ENCODE measurements at places on chromosomes 2 and 18.

GRCh38 chr2:114700440-114700839 lies 258.0 kb downstream of the DPP10 start:
- no peak for DNase-seq

DNA sequence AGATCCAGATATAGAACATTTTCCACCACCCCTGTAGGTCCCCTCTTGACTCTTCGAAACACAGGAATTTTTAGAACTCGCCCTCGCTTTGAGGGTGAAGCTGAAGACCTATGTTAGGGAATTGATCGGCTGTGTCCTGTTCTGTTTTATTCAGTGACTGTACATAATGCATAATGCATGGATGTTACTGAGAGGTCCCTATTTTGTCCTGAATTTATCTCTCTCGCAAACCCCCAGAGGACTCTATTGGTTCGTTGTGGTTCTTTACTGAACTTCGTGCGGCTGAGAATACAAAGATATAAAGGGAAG lies 431 bp upstream of the EIF5B start:
- DNase-seq, result peak; percentile 9

DNA sequence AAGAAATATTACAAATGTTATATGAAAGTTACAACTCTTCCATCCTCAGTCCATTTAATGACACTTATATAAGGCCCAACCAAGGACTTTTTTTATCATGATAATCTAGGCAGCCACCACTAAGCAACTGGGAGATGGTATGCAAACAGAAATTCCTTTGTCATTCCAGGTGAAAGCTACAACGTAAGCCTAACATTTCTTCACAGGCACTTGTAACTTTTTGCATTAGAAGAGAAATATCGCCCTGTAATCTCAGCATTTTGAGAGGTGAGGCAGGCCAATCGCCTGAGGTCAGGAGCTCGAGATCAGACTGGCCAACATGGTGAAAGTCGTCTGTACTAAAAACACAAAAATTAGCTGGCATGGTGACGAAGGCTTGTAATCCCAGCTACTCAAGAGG lies 581.2 kb upstream of the SLC8A1 start:
- DNase-seq, result no peak

GRCh38 chr2:162368494-162368893 lies 24.6 kb downstream of the GCA start:
- DNase-seq, result no peak

GRCh38 chr2:206084439-206084869 lies 1.5 kb downstream of the INO80D start:
- DNase-seq, result peak; percentile 7

GRCh38 chr2:70509565-70509964 lies 44.1 kb downstream of the TGFA start:
- no peak for DNase-seq

DNA sequence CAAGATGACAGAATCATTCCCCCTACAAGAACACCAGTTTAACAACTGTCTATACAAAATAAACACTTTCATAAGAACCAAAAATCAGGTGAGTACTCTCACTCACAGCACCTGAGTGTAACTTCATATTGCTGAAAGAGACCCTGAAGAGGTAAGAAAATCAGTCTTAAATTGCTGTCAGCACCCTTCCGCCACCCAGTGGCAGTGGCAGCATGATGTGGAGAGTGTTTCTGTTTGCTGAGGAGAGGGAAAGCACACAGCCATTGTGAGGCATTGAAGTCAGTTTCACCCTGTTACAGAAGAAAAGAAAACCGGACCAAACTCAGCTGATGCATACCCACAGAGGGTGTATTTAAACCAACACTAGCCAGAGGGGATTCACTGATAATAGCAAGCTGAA lies 1240.8 kb upstream of the CRIM1 start:
- DNase-seq, result no peak

DNA sequence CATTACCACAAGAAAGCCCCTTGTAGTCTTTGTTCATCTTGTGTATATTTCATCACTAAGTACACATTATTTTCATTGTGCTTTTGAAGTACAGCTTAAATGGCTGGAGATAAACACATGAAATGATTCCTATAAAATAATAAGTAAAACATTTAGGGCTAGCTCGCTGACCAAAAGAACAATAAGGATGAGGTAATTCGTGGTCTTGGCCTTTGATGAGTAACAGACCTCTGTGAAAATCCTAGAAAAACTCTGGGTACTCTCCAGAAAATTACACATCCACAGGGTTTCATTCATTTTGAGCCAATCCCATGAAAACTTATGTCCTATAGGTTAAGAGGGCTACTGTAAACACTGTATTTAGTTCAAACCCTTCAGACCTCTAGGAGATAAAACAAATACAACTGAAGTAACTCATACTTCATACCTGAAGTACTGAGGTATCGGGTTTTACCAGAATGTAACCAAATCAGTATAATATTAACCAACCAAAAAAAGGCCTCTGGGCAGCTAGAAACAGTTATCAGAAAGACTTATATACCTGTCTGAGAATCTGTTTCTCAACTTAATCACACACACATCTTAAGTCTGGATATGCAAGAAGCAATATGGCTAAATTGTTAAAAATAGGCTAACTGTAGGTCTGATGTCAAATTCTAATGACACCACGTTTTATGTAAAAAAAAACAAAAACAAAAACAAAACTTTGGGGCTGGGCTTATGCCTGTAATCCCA lies 31.0 kb downstream of the CFAP36 start:
- no peak for DNase-seq

DNA sequence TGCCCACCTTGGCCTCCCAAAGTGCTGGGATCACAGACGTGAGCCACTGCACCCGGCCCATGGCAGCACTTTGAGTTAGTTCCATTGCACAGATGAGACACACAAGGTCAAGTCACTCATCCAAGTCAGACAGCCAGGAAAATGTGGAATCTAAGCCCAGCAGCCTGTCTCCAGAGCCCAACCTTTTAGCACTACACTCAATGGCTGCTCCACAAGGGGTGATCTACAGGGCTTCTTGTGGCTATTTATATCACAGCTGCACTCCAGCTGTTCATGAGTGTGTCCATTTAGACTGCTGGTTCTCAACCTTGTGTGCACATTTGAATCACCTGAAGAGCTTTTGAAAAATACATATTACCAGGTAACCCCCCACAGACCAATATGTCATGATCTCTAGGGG lies 72.9 kb upstream of the RPL31 start:
- DNase-seq, result no peak

DNA sequence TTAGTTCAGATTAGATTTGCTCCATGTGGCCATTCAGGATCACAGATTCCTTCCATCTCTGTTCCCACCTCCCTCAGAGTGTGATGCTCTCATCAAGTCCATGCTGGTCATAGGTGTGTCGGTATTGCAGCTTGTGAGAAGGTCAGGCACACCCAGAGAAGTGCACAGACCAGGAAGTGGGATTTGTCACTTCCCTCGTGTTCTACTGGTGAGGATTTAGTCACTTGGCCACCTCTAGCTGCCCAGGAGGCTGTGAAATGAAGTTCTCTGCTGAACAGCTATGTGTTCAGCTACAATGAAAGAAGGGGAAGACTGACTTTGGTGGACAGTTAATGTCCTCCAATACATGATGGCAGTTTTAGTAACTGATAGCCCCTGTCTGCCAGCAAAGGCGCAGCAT lies 3.5 kb upstream of the LANCL1 start:
- DNase-seq, result no peak

GRCh38 chr2:173835726-173836125 lies 129.4 kb downstream of the SP3 start:
- no peak for DNase-seq

- no peak for DNase-seq
These were observed 530.2 kb downstream of the CCDC85A start for GRCh38 chr2:56713978-56714377.

DNA sequence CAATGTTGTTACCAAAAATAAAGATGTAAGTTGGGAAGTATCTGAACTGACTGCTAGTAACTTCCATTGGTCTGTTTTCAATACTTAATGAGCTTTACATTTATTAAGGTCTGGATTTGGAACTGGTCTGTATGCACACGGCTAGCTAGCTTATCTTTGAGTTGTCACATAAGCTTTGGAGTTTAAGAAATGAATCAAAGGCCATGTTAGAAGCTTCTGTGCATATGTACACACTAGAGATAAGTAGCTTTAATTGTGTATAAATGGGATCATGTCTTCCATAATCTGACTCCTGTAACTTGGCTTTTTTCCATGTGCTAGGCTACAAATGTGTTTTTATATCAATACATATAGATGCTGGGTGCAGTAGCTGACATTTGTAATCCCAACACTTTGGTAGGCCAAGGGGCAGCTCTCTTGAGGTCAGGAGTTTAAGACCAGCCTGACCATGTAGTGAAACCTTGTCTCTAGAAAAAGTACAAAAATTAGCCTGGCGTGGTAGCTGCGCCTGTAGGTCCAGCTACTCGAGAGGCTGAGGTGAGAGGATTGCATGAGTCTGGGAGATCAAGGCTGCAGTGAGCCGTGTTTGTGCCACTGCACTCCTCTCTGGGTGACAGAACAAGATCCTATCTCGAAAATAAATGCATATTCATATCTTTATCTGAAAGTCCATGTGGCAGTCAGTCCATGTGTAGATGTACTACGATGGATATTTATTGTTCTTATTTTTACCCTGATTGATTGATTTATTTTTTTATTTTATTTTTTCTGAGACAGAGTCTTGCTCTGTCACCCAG lies 27.2 kb downstream of the ATIC start:
- DNase-seq, result no peak

DNA sequence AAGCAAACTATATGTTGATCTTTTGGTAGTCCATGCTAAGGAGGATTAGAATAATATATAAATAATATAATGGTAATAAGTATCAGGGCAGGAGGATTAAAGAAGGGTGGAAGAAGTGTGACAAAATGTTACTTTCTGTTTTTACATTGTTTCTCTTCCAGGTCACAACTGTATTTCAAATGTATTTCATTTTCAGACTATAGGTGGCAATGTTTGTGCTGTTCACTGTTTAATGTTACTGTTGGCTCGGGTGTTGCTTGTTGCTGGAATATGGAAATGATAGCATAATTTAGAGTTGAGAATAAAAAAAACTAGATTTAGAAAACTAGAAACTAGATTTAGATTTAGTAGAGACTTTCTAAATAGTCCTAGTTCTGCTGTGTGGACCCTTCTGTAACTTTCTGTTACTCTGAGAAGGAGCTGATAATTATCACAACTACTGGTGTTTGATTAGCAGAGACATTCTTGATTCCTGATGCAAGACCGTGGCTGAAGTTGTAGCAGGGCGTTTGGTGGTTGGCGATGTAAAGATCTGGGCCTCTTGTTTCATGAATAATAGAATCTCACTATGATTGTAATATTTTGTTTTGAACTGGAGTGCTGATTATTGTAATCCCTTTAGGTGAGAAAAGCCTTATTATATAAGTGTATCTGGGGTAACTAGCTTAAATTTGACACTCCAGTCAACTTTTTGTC lies 7.9 kb downstream of the NEDD4L start:
- no peak for DNase-seq

DNA sequence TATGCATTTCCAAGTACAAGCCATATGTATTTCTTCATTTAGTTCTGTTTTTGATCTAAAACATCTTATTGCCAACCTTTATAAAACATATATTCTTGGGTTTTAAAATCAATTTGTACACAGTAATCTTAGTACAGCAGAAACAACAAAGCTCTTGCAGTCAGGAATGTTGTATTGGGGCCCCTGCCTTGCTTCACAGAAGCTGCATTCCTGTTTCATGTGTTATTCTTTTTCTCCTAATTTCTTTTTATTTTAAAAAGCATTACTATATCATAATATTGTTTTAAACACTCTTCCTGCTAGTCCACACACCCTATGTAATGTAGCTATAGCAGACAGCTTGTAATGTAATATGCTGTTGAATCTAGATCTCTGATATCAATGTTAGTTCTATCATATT lies 24.0 kb downstream of the SERPINB7 start:
- DNase-seq, result no peak

- DNase-seq, result no peak
These were observed 258.8 kb downstream of the ZNF521 start for GRCh38 chr18:25093141-25093540.

GRCh38 chr2:128311755-128312341 lies 6.8 kb downstream of the HS6ST1 start:
- DNase-seq, result no peak

- DNase-seq, result no peak
These were observed 60.4 kb upstream of the SLC1A4 start for GRCh38 chr2:64928813-64929212.

DNA sequence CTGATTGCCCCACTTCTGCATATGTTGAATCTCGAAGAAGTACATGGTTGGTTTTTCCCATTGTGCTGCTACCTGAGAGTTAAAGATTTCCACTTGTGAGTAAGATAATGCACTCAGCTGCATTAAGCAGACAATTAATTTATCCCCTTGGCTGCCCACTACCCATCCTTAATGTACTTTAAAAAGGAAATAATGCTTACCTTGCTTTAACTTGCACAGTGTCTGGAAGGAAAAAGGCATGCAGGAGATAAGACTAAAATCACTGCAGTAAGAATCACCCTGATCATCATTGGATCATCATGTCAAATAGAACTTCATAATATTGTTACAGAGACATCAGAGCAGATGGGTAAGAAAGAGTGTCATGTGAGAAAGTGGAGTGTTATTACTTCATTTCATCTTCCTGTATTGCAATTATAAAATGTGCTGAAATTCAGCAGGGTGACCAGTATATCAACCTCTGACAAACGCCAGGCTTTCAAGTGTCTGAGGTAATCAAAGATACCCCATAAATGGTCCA lies 207.3 kb upstream of the PIK3C3 start:
- no peak for DNase-seq

All from stimulated activated CD4-positive, alpha-beta T cell treated with anti-CD3 and anti-CD28 coated beads, Interleukin-1b, Interleukin-23, amount 100 ng/mL, for 24 hours (primary cell).